Lung microvascular endothelial cell (primary cell): ENCODE measurements at places on chromosomes 1 and 21. TPM values are rescaled to one million over a fixed set of nuclear protein-coding genes. Genes with fewer than 3 reads are reported as not detected.

OR2L8 gene
- not detected in 2 replicates for total RNA-seq

RIPK4 gene
- total RNA-seq = under 0.01 and 1.1 TPM in 2 replicates

NUCKS1 gene
- total RNA-seq = 74.2 and 103 TPM in 2 replicates

OR2L5 gene
- total RNA-seq = not detected in 2 replicates

KCNK1 gene
- under 0.01 TPM in 2 replicates for total RNA-seq

KANK4 gene
- total RNA-seq = not detected in 2 replicates

S100B gene
- total RNA-seq = under 0.01 and 0.22 TPM in 2 replicates

IL12RB2 gene
- not detected in 2 replicates for total RNA-seq

ERVH48-1 gene
- total RNA-seq = not detected in 2 replicates

CFAP74 gene
- not detected in 2 replicates for total RNA-seq

MYBPHL gene
- not detected in 2 replicates for total RNA-seq

OR14K1 gene
- not detected in 2 replicates for total RNA-seq

HNRNPU gene
- total RNA-seq = 217 and 250 TPM in 2 replicates

LCE1D gene
- total RNA-seq = not detected in 2 replicates

E2F2 gene
- 0.40 and 0.87 TPM in 2 replicates for total RNA-seq

LCE1C gene
- not detected in 2 replicates for total RNA-seq

ADORA1 gene
- not detected in 2 replicates for total RNA-seq

CYP4Z1 gene
- total RNA-seq = 0.20 TPM in 1 of 2 replicates, not detected in the other

S100A14 gene
- 0.20 TPM in 1 of 2 replicates, not detected in the other for total RNA-seq

IL19 gene
- not detected in 2 replicates for total RNA-seq

CELSR2 gene
- total RNA-seq = 0.65 and 0.79 TPM in 2 replicates

PODN gene
- total RNA-seq = under 0.01 and 0.22 TPM in 2 replicates

SLC44A3 gene
- 2.0 and 4.8 TPM in 2 replicates for total RNA-seq

S100A8 gene
- total RNA-seq = not detected in 2 replicates

LIN28A gene
- not detected in 2 replicates for total RNA-seq

ZNF670 gene
- total RNA-seq = 4.4 and 7.5 TPM in 2 replicates

MEGF6 gene
- total RNA-seq = 53.8 and 212 TPM in 2 replicates

NES gene
- total RNA-seq = 32.9 and 57.3 TPM in 2 replicates

ERG gene
- 39.7 and 50.8 TPM in 2 replicates for total RNA-seq

HSD3B2 gene
- total RNA-seq = not detected in 2 replicates

TTF2 gene
- 6.5 and 6.9 TPM in 2 replicates for total RNA-seq

SH2D1B gene
- 0.22 TPM in 1 of 2 replicates, not detected in the other for total RNA-seq

CELA2A gene
- total RNA-seq = not detected in 2 replicates

CD1B gene
- not detected in 2 replicates for total RNA-seq

ENAH gene
- 8.9 and 12.6 TPM in 2 replicates for total RNA-seq

RNF223 gene
- not detected in 2 replicates for total RNA-seq

WDR64 gene
- not detected in 2 replicates for total RNA-seq

NPHS2 gene
- total RNA-seq = not detected in 2 replicates

PADI2 gene
- total RNA-seq = under 0.01 and 0.22 TPM in 2 replicates

KIFAP3 gene
- total RNA-seq = 10.2 and 19.0 TPM in 2 replicates

RAB42 gene
- total RNA-seq = 3.2 and 3.9 TPM in 2 replicates

TBX19 gene
- 0.22 and 0.60 TPM in 2 replicates for total RNA-seq

ERICH3 gene
- total RNA-seq = not detected in 2 replicates

GJA8 gene
- total RNA-seq = not detected in 2 replicates

CAMTA1 gene
- total RNA-seq = 36.6 and 40.9 TPM in 2 replicates
